Kasumi-1 (cell line): ENCODE measurements at places on chromosomes 6 and 20.

DNA sequence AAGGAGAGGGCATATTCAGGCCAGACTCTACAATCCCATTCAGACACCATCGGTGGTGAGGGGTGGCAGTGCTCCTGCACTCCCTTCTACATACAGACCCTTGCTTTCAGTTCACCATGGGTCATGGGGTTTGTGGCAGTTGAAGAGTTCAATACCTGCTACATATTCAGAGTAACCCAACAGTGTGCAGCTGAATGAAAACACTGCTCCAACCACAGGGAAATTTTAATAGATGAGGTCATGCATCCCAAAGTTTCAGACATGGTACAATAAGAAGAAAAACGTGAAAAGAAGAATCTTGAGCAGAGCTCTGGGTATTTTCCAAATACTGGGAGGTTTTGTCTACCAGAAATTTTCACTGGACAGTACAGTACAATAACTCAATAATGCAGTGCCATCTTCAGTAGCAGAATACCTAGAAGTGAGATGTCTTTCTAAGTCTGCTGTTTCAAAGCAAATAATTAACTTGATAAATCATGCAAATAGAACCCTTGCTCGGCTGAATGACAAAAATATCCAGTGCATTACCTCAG is 162.1 kb downstream of the PTPRK start:
- no peak for DNase-seq

GRCh38 chr20:62219992-62220665 is at the start of gene HRH3:
HRH3 (minus strand) TSS chr20:62220278; CDS start chr20:62219970, 308 bp downstream.
- peak; percentile 6 for DNase-seq

GRCh38 chr6:148441454-148441911 is 98.8 kb downstream of the SASH1 start:
- DNase-seq = peak; percentile 32

DNA sequence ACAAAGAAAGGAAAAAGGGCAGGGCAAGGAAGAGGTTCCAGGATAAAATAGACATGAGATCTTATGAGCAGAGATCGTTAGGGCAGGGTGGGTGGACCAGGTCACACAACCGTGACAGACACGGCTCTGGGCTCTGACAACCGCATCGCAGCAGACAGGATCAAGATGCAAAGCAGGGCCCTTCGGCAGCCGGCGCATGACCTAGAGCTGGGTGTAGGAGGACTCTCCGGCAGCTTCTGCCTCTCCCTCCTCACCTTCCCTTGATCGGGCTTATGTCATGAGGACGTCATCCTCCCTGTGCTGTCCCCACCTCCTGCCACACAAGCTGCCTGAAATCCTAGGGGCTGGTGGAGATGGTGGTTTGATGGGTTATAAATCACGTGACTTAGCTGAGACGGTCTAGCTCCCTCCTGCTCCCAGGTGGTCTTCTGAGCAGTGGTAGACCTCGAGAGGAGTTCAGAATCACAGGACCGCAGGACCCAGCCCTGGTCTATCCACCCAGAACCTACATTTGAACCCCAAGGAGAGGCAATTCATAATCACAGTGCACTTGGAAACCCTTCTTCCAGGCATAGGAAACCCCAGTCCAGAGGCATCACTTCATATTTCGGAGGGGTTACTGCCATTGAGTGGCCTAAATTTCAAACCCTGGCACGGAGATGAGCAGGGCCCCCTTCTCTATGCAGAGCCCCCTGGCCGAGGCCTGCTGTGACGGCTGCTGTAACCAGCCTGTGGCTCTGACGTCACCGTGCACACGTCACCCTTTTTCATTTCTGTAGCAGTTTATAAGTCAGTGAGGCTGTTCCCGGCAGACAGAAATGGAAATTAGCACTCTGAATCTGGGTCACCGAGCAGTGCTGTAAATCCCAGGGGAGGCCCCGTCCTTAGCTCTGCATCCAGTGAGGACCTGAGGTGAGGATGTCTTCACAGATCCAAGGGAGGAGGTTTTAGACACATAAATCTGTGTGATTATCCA is 8.7 kb upstream of the CCR6 start:
- DNase-seq = no peak

DNA sequence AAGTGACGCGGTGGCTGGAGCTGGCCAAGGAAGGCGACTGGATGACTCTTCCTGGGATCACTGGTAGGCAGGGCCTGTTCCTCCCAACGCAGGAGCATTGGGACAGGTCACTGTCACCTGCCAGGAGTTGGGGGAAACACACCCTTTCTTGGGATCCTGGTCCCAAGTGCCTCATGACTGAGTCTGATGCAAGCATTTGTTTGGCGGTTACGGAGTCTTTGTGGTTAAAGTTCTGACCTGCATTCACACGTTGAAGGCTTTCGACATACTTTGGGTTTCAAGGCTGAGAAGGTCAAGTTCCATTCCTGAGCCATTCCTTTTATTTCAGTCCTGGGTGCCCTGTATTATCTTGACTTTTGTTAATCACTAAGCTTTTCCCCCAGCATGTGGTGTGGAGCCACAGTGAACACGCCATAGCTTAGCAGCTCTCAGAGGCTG is 6.0 kb downstream of the PNLDC1 start:
- no peak for DNase-seq

DNA sequence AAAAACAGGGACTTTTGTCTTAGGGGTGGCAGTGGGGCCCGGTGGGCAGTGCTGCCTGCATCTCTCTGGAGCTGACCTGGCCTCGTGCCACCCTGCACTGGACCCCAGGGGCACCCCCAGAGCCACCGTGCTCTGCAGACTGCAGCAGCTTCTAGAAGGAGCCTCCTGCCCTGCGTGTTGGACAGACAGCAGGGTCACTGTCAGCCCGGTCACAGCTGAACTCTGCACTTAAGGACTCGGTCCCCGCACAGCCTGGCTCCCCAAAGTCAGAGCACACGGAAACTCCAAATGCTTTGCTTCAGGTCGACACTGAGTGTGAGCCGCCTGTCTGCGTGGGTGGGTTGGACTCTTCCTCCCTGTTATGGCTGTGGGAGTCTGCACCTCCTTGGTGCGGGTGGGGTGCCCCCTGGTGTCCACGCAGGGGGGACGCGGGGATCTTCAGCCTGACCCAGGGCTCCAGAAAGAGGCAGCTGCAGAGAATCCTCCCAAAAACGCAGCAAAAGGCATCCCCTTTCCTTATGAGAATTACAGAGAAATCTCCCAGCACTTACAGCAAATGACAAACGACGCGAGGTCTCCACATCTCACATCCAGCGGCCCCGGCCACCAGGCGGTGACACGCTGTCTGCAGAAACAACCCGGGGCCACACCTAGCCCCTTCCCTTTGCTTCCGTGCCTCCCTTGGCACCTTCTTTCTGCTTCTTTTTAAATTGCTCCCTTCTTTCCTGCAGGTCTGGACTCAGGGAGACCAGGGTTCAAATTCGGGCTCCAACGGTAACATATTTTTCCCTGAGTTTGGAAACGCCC is 36.3 kb upstream of the DACT2 start:
- no peak for DNase-seq

GRCh38 chr6:54361734-54362133 is 53.5 kb downstream of the TINAG start:
- no peak for DNase-seq

DNA sequence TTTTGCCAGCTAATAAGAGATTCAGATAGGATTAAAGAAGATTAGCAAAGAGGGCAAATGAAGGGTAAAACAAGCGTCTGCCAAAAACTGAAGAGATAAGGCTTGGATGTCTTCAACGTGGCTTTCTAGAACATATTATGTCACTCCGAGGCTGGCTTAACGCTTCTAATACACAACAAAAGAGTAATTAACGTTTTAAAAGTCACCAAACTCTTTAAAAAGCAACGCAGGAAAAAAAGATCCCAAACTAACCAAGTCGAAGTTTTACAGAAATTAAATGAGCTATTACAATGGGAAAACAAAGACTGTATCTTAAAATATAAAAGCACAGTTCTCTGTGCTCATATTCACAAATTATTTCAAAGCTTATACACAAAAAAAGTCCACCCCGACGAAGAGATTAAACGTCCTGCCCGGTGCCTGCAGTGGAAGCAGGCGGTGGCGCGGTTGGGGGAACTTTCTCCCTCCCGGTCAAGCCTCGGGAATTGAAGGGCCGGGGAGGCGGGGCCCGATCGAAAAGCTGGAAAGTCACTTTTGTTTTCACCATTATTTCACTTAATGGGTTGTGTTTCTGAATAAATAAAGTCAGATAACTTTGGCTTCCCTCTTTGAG is 1.2 kb downstream of the MAK start:
- no peak for DNase-seq

- DNase-seq = no peak
Measured at GRCh38 chr20:60203451-60203850, 245.2 kb downstream of the CDH26 start.

DNA sequence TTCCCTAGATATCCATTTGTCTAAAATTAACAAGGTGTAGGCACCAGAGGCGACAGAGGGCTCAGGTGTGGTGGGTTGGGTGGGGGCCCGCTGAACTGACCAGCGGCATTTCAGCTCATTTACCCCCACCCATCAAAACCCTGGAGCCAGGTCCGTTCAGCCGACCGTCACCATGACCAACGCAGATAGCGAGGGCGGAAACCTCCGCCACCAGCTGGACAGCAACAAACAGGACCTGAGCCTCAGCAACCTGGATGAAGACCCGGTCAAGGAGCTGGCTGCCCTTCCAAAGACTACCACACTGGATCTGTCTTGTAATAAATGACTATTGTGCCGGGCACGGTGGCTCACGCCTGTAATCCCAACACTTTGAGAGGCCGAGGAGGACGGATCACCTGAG is 120.8 kb upstream of the LGSN start:
- no peak for DNase-seq

DNA sequence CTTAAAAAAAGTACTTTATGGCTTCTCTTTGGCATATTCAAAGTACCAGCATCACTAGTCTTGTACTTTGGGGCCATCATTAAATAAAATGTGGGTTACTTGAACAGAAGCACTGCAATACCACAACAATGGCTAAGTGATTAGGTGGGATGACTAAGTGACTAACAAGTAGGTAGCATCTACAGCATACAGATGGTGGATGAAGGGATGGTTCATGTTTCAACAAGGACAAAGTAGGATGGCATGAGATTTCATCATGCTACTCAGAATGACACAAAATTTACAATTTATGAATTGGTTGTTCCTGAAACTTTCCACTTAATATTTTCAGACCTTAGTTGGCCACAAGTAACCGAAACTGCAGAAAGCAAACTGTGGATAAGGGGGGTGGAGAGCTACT is 7.7 kb downstream of the MPC1 start:
- DNase-seq = no peak
